H9 (cell line): ENCODE measurements at places on chromosomes 6 and 20.

DNA sequence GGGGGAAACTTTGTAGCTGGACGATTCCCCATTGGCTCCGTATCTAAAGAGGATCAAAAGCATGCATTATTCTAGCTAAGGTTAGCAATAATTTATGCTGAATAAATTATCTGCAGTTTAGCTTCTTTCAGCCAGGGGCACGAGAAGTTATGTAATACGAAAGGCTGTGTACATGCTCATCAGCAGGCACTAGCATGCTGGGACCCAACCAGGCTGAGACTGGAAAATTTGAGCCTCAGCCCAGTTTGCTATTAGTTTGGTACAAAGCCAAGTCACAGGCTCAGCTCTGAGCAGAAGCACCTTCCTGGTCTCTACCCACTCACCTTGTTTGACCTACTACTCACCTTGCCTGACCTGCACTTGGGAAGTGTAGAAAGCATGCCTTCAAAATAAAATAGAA, 328.1 kb upstream of the ARID1B start:
- DNase-seq, result no peak

DNA sequence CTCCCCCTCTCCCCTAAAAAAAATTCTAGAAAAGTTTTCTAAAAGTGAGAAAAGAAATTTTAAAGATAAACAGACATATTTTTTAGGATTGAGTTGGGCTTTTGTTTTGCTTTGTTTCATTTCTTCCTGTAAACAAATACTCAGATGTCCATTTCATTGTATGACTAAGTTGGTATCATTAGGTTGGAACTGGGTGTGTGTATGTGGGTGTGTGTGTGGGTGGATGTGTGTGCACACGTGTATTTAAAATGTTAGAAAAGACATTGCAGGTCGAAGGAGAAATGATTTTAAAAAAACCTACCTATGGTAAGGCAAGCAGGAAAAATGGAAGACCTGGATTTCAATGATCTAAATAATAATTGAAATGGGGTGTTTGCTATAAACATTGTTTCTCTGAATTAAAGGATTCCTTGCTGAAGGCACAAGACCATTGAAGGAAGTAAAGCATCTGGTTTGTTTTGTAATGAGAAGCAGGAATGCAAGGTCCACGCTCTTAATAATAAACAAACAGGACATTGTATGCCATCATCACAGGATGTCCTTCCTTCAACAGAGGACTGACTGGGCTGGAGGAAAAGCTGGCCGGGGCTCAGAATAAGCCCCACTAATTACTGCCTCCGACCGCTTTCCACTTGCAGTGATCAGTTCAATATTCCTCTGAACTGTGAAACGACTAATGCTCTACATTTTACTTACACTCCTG, 996 bp upstream of the PRDM1 start:
- no peak for DNase-seq

DNA sequence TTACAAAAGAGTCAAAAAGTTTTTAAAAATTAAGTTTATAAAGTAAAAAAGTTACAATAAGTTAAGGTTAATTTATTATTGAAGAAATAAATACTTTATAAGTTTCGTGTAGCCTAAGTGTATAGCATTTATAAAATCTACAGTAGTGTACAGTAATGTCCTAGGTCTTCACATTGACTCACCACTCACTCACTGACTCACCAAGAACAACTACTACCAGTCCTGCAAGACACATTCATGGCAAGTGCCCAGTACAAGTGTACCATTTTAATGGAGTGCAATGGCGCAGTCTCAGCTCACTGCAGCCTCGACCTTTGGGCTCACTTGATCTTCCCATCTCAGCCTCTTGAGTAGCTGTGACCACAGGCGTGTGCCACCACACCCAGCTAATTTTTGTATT, 128.2 kb downstream of the GPX5 start:
- no peak for DNase-seq

DNA sequence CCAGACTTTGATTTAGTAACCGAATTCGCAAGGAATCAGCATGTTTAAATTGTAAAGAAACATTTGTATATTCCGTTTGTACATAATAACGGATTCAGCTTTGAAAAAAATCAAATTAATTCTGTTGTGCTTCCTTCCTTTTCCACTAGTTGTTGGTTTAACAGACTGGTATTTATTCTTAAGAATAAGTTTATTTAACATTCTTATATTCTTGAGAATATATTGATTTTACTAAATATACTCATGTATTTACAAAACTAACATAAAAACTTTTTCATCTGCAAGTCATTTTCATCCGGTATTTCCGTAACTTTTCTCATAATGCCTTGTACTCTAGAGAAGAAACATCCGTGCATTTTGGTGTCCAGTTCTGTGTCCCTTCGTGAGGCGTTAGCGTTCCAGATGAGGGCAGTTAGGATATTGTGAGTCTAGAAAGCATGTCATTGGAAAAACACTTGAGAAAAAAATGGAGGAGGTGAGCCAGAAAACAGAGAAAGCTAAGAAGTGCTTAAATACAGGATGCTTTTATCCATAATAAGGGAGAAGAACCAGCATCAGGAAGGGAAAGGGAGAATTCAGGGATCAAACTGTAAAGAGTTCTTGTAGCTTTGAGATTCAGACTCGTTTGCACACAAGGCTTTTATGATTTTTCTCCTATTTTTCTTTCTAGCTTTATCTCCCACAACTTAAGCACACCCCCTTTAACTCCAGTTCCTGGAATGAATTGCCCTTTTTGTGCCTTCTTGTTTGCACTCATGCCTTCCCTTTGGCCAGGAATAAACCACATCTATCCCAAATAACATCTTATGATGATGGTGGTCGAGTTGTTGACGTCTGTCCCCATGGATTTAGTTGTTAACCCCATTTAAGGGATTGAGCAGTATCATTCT, 1.8 kb downstream of the WRNIP1 start:
- DNase-seq, result no peak

DNA sequence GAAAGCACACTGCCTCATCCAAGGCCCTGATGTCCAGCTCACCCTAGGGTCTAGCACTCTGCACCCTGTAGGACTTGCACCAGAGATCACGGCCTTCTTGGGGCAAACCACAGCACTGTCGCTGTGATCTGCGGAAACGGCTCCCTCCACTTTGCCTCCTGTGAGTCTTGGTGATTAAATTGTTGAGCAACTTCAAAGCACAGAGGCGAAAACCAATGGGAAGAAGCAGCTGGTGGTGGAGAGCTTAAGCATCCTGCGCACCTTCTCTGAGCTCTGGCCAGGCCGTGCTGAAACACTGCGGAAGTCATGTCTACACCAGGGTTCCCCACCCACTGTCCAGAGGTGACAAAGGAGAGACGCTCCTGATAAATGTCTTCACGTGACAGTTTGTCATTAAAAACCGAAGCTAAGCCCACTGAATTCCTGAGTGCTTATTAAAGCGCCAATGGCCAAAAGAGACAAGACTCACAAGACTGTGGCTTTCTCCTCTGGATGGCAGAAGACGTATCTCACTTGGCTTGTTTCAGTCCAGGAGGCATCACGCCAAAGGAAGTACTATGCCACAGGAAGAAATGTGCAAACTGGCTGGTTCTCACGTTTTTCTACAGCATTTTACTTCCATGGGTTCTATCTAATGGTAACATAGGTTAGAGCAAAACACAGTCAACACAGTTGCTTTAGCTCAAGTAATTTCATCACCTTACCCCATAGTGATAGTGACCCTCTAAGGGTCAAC, 3.1 kb downstream of the RAMACL start:
- no peak for DNase-seq

DNA sequence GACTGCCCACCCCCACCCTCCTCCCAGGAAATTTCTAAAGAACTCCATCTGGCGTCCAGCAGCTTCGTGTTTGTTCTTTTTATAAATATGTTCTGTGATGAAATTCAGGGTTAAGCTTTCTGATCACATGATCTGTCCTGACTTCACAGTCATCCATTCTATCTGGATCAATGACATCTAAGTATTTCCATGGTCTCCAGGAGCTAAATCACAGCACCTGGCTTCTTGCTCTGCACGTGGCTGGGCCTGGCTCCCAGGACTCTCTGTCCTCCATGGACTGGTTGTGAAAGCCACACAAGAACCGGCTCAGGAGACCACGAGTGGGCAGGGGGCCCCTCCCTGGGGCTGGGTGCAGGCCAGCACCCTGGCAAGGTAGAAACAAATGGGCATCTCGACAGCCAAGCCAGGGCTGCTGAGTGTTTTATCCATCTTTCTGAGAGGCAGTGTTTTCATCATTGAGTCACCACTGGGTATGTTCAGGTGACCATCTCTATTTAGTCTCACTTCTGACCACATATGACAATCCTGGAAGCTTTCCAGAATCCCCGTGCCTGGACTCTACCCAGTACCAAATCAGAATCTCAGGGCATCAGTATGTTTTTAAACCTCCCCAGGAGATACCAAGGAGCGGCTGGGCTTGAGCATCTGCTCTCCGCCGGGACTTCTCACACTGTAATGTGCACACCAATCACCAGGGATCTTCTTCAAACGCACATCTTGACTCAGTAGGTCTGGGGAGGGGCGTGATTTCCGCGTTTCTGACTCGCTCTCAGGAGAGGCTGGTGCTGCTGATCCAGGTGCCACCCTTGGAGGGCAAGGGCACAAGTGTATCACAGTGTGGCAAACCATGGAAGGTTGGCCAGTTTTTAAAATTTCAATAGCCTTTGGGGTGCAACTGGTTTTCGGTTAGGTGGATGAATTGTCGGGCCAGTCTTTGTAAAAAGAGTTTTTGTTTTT, 31.6 kb upstream of the PXDC1 start:
- no peak for DNase-seq

GRCh38 chr6:1617466-1618310, 8.0 kb downstream of the FOXC1 start:
- no peak for DNase-seq

DNA sequence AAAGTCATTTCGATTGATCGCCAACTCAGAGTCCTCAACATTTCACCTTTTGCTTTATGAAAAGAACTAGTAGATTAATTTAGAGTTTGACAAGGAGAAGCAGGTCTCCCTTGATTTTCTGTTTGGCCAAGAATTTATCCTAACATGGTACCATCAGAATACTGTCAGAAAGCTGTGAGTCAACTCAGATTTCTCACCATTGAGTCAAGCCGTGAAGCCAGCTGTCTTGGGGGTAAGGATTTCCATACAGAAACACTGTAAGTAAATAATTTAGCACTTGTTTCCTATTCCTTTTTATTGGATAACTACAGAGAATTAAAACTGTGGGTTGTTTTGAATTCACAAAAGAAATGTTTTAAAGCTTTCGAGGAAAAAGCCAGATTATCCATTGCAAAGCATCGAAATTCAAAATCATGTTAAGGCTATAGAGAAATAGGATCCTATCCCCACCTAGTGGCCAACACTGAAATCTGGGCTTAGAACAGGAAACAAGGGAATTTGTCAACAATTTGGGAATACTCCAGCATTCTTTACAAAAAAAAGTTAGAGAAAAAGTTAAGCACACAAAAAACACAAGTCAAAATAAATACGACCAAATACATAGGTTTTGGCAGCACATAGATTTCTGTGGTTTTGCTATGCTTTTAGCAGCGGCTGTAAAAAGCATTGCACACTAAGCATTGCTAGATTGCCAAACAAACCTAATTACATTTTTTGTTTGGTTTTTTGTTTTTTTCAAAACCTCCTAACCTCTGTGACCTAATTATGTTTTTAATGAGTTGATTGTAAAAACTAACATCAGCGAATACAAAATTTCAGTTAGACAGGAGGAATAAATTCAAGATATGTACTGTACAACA, 44.2 kb downstream of the COL11A2 start:
- DNase-seq, result no peak

- DNase-seq, result no peak
These were observed 6.8 kb downstream of the PROKR2 start for GRCh38 chr20:5309971-5310370.
